GM23338 (cell line): ENCODE measurements at places on chromosomes 1 and 21.

- no peak for DNase-seq
- no peak overlapping the region for H3K27ac ChIP-seq
- no peaks in the 10 kb centered on the region for H3K27me3 ChIP-seq
- H3K4me3 ChIP-seq, result no peak overlapping the region
Measured at GRCh38 chr1:48099072-48099773, 102.0 kb upstream of the TRABD2B start.

DNA sequence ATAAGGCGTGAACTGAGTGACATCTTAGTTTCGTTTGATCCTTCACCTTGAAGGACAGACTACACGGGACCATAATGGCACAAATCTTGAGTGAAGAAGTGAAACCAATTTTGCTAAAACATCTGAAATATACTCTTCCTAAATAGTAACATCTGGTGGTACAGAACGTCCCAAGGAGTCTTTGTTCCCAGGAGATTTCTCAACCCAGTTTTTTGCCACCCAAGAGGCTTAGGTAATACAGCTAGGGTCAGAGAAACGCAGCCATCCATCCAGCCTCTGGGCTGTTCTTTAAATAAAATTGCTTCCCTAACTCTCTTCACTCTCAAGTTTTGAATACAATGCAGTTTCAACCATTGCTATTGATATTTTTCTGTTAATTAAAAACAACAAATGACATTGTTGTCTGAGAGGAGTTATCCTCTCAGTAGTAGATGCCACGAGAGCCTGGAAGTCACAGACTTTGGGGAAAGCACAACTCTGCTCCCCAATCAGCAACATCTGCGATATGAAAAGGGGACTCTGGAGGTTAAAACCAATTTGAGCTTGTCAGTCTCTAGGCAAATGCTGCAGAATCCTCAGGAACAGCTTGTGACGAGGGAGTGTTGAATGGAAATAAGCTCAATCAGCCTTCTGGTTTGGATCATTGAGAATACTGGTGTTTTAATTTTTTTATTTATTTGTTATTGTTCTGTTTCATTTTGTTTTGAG is 394.3 kb upstream of the ADGRL2 start:
- H3K4me1 ChIP-seq, result peaks cover 52% of the 10 kb centered on the region
- no peak for DNase-seq
- no peak overlapping the region for H3K27ac ChIP-seq
- no peak overlapping the region for H3K4me3 ChIP-seq
- peaks cover 5% of the 10 kb centered on the region; the same call in 1 of the 2 replicates for H3K36me3 ChIP-seq

DNA sequence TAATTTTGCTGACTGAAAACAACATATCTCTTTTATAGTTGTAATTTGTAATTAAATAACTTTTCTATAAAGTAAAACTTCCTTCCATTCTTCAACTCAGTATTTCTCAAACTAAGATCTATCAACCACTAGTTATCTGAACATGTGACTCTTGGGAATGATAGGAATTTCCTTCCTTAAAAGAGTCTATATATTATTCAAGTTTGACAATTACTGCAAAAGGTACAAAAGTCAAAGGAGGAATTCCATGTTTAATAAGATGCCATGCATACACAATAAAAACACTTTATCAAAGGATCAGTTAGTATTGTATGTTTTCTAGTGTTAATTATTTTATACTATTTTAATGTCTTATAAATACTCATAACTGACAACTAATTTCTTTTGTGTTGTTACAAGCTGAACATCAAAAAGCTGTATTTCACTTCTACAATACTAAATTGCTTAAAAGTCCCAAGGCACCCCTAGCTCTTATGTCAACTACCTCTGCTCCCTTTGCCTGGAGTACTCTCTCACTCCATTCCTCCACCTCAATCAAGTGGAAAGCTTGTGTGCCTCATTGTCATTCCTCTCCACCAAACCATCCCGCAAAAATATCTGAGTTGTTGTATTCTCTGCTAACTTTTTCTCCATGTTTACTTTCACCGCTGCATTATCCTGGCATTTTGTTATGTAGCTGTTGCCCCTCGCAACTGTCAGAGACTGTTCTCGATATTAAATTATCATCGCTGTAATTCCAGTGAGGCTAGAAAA is 67.9 kb downstream of the SLC44A5 start:
- H3K36me3 ChIP-seq, result no peaks in the 10 kb centered on the region
- peaks cover 5% of the 10 kb centered on the region; the same call in 1 of the 2 replicates for H3K4me1 ChIP-seq
- peak; percentile 29 for DNase-seq
- no peak overlapping the region for H3K27ac ChIP-seq
- H3K27me3 ChIP-seq, result no peaks in the 10 kb centered on the region
- H3K4me3 ChIP-seq, result no peak overlapping the region

DNA sequence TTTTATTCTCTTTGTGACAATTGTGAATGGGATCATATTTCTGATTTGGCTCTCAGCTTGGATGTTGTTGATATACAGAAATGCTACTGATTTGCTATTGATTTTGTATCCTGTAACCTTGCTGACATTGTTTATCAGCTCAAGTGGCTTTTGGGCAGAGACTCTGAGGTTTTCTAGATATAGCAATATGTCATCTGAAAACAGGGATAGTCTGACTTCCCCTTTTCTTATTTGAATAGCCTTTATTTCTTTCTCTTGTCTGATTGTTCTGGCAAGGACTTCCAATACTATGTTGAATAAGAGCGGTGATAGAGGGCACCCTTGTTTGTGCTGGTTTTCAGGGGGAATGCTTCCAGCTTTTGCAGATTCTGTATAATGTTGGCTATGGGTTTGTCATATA is 150.8 kb downstream of the FASLG start:
- H3K4me3 ChIP-seq, result no peak overlapping the region

DNA sequence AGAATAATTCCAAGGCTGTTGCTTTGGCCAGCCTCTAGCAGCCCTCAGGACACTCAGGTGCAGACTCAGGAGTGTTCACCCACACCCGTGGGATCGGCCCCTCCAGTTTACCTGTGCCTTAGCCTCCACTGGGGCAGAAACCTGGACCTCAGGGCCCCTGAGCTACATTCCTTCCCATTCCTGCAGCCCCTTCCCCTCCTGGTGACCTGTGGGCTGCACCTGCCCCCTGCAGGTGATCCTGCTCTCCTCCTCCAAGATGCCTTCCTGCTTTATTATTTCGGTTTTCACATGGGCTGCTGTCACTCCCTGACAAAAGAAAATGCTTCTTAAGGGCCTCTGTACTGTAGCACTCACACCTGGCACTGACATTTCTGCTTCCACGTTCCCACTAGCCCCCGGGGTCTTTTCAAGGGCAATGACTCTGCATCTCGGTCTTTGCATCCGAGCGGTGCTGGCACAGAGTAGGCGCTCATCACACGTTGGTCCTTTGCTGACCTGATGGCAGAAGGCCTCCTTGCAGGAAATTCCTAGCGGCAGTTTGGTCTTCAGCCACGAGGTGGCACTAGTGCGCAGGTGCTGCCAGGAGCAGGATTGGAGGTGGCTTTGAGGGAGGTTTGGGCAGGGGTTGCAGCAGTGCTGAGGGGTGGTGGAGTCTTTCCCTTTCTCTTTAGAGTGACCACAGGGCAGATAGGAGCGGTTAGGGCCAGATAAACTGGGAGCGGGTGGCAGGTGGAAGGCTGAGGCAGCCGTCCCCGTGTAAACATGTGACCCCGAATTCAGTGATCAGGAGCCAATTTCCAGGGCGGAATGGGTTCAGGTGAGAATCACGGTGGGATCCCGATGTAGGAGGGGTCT is 25.3 kb upstream of the ETV3 start:
- peak; percentile 93 for DNase-seq
- H3K36me3 ChIP-seq, result no peaks in the 10 kb centered on the region
- no peaks in the 10 kb centered on the region for H3K27me3 ChIP-seq
